ENCODE measurements at places on chromosomes 6 and 20. TPM values are rescaled to one million over a fixed set of nuclear protein-coding genes. Genes with fewer than 3 reads are reported as not detected.

- DNase-seq = peak; percentile 43
- no peaks in the 10 kb centered on the region for H3K27me3 ChIP-seq
- peak overlapping the region; percentile 62 for H3K27ac ChIP-seq
- H3K4me3 ChIP-seq = no peak overlapping the region
- H3K4me1 ChIP-seq = no peaks in the 10 kb centered on the region
- no peaks in the 10 kb centered on the region for H3K36me3 ChIP-seq
Observed at GRCh38 chr20:18011951-18012645, 43.3 kb downstream of the MGME1 start.

The SHLD1 gene
- 27.0 TPM for polyA plus RNA-seq

GRCh38 chr6:154247119-154247861 lies 109.3 kb downstream of the IPCEF1 start:
- H3K36me3 ChIP-seq = peaks cover 18% of the 10 kb centered on the region
- peak overlapping the region; percentile 93 for H3K4me3 ChIP-seq
- H3K4me1 ChIP-seq = peaks cover 95% of the 10 kb centered on the region
- peak overlapping the region; percentile 98 for H3K27ac ChIP-seq
- DNase-seq = peak; percentile 46

GRCh38 chr6:4895971-4896370 lies 107.9 kb downstream of the RPP40 start:
- no peak overlapping the region for H3K4me3 ChIP-seq
- H3K36me3 ChIP-seq = peaks cover 46% of the 10 kb centered on the region
- no peak overlapping the region for H3K27ac ChIP-seq
- peaks cover 23% of the 10 kb centered on the region for H3K4me1 ChIP-seq
- H3K27me3 ChIP-seq = no peaks in the 10 kb centered on the region

GRCh38 chr20:57160985-57161384 lies 105.5 kb downstream of the BMP7 start:
- H3K4me1 ChIP-seq = no peaks in the 10 kb centered on the region
- no peaks in the 10 kb centered on the region for H3K36me3 ChIP-seq
- DNase-seq = no peak
- H3K27ac ChIP-seq = no peak overlapping the region
